ENCODE measurements at places on chromosomes 2 and 18. TPM values are rescaled to one million over a fixed set of nuclear protein-coding genes. Genes with fewer than 3 reads are reported as not detected.

Gene SLC16A14
- 6.2 TPM for total RNA-seq

Gene CD207
- not detected for total RNA-seq

Gene TWIST2
- total RNA-seq = 17.8 TPM

Gene DPYSL5
- total RNA-seq = not detected

Gene ZNF804A
- total RNA-seq = 0.25 TPM

Gene RMDN2
- 8.5 TPM for total RNA-seq

Gene ABCB11
- total RNA-seq = not detected

Gene ST8SIA3
- not detected for total RNA-seq

Gene SRD5A2
- not detected for total RNA-seq

Gene COL3A1
- total RNA-seq = 1,561 TPM

Gene RESP18
- total RNA-seq = not detected

Gene VIL1
- not detected for total RNA-seq

Gene TUBB6
- 471 TPM for total RNA-seq

Gene EPAS1
- 99.0 TPM for total RNA-seq
